ENCODE measurements at places on chromosomes 3 and 15.

GRCh38 chr15:40045572-40046217 is 6.7 kb upstream of the SRP14 start:
- no peak for DNase-seq

- no peak for DNase-seq
Measured at GRCh38 chr15:38844736-38845135, 280.1 kb upstream of the RASGRP1 start.

DNA sequence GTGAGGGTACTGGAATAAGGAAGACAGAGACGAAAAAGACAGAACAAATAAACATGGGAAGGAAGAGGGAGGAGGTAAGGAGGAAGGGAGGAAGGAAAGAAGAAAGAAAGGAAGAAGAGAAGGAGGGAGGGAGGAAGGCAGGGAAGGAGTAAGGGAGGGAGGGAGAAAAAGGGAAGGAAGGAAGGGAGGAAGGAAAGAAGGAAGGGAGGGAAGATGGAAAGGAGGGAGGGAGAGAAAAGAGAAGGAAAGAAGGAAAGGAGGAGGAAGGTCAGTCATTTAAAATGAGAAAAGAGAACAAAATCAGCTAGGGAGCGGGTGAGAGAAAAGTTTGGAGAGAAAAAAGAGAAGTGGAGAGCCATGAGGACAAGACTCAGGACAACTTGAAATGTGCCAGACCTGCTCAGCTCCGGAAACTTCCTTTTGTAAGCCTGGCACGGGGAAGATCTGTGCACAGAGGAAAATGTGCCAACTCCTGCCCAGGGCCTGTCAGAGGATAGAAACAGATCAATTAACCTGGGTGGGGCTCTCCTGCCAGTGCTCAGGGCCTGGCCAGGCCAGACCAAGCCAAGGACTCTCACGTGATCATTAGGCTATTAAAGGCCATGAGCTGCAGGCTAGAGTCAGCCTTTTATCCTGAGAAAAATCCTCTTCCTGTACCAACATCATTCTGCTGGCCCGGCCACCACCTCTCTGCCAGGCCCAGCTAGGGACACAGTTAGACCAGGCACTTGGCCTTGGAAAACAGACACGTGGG is 50.1 kb upstream of the BCL6 start:
- no peak for DNase-seq

- no peak for DNase-seq
Measured at GRCh38 chr3:182957226-182957625, 23.1 kb downstream of the DCUN1D1 start.

DNA sequence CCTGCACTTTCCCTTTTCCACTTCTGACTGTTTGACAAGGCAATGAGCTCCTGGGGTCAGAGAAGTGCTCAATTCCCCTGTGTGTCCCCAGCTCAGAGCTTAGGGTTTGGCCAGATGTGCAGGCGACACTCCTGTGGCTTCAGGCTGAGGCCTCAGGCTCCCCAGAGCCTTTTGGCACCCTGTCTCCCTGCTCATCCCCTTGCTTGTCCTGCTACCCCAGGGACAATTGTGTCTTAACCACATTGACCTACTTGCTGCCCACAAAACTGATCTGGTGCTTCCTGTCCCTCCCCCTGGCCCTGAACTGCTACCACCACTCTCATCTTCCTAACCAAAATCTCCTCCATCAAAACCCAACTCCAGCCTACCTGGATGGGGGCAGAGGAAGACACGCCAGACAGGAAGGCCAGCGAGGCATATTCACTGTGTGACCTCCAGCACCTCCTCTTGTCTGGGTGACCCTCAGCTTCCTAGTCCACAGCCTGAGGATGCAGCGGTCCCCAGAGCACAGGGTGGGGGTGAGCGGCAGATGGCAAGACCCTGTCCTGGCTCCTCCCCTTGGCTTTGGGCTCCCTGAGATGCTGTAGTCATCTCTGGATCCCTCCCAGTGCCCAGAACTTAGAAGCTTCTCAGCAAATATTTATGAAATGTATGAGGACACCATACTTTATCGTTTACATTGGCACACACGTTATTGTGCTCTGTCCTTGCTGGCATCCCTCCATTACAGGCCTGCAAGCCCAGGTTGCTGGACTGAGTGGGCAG is 98.9 kb upstream of the SLC6A6 start:
- no peak for DNase-seq

Measured in H7 (cell line).